ENCODE measurements at places on chromosomes 2 and 18. TPM values are rescaled to one million over a fixed set of nuclear protein-coding genes. Genes with fewer than 3 reads are reported as not detected.

OBSL1 gene
- total RNA-seq, result 119 TPM

SKOR2 gene
- total RNA-seq, result not detected

HOXD9 gene
- total RNA-seq, result 3.6 TPM

KANSL1L gene
- total RNA-seq, result 18.6 TPM

ASXL3 gene
- total RNA-seq, result not detected

CRYBA2 gene
- not detected for total RNA-seq

ANKRD30BL gene
- not detected for total RNA-seq

ANKRD39 gene
- 37.9 TPM for total RNA-seq

DNA sequence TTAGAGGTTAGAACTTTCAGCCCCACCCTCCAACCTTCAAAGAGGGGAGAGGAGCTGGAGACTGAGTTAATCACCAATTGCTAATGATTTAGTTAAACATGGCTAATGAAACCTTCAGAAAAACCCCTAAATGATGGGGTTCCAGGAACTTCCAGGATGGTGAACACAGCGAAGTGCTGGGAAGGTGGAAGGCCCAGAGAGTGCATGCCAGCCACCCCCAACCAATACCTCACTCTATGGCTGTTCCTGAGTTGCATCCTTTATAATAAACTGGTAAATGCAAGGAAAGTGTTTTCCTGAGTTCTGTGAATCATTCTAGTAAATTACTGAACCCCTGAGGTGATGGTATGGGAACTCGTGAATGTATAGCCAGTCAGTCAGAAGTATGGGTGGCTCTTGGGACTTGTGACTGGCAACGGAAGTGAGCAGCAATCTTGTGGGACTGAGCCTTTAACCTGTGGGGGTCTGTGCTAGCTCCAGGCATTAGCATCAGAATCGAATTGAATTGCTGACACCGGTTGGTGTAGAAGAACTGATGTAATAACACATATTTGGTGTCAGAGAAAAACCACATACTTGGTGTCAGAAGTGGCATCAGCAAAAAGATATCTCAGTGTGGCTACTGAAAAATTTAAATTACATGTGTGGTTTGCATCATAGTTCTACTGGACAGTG is 37.4 kb downstream of the NPHP1 start:
- DNase-seq, result no peak

- no peak for DNase-seq
Measured at GRCh38 chr2:196591621-196592022, 47.9 kb upstream of the CCDC150 start.

GRCh38 chr2:133509777-133510176 is 58.5 kb downstream of the NCKAP5 start:
- no peak for DNase-seq

DNA sequence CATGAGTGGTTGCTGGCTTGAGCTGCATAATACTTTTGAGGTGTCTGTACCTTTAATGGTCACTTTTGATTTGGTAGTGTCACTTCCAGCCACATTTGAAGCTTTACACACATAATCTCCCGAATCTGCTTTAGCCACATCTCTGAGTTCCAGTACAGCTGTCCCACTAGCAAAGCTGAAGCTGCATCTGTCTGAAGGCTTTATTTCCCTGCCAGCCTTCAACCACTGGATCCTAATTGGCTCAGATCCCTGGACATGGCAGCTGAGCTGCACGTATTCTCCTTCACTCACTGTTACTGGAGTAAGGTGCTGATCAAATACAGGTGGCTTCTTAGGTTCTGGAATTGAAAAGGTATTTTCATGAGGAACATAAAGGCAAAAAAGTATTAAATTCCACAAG is 99.7 kb downstream of the TTN start:
- DNase-seq, result no peak

GRCh38 chr2:219968685-219969345 is 341.4 kb downstream of the SLC4A3 start:
- peak; percentile 92 for DNase-seq

DNA sequence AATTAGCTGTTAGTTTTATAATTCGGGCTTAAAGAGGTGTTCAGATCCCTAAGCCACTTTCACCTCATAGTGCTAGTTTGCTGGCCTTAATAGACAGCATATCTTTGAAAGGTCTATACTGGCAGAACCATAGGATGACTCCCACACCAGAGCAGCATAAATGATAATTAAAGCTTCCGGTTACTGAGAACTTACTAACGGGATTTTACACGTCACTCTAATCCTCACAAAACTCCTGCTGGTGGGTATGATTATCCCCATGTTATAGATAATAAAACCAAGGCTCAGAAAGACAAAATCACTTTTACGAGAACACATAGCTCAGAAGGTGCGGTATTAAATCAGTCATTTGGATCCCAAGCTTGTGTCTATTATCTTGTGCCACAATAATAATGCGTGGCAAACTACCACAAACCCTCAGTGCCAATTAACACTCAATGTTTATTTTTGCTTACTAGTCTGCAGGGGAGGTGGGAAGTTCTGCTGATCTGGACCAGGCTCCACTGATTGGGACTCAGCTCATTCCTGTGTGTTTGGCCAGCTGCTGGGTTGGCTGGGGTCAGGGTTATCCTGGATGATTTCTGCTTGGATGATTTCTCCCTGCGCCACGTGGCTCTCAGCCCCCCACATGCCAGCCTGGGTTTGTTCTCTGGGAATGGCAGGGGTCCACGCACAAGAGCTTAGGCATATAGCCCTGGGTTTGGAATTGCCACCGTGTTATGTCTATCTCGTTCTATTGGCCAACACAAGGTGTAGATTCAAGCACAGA is 62.3 kb downstream of the TRIB2 start:
- DNase-seq, result no peak

DNA sequence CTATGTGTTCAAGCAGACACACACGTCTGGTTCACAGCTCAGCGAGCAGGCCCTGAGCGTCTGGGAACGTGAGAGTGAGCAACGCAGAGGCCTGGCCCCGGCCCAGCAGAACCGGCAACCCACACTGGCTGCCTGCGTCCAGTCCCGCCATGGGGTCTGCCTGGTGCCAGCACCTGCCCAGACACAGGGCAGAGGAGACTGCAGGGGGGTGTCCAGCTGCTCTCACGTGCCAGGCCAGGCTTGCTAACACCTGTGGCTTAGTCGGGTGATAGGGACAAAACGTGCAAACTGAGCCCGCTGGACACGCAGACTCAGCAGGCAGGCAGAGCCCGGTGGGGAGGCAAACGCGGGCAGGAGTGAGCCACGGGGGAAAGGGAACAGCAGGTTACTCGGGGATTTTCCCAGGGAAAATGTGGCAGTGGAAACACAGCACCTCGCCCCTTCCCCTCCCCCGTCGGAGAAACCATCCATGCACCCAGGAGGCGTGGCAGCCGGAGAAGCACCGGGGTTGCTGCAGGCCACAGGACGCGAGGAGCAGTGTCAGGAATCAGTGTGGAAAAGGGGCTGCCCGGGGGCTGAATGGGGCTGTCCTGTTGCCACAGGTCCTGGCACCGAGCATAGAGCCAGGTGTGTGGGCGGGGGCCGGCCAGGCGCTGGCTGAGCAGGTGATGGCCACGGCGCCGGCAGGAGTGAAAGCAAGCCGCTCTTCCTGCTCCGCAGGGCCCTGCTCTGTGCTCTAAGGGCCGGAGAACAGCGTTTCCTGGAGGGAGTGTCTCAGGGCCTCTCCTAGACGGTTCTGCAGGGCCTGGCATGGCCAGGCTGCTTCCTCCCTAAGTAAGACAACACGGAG is 154.7 kb downstream of the HDAC4 start:
- DNase-seq, result no peak

DNA sequence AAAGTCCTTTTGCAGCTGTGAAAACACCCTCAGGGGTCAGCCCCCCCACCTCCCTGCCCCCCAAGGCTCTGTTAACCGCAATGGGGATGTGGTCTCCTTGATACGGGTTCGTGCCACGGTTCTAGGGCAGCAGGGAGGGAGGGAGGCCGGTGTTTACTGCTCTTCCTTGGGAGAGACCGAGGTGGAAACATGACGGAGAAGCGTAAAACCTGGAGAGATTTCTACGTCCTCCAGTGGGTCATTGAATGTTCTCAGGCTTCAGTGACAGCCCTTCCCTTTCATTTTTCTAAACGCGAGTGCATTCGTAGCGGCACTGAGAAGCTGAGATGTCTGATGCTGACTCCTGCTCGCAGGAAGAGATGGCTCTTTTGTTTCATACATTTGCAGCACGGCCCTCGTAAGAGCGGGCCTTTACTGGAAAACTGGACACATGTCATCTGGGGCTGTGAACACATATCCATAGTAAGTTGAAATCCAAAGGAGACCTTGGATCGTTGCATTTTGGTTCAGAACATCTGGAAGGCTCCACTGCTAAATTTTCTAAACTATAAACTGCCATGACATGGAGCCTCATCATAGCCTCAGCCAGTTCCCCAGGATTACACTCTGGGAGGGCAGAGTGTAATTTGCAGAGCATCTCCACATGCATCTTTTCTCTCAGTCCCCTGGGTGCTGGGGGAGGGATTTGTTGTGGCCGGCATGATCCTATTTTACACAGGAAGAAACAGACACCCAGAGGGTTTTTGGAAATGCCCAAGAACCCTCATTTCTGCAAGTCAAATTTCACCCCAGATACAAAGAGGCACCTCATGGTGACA is 40.6 kb upstream of the HDAC4 start:
- DNase-seq, result no peak

- no peak for DNase-seq
Measured at GRCh38 chr2:73256618-73256922, 22.5 kb downstream of the CCT7 start.

GRCh38 chr18:30954262-30954661 is 88.3 kb downstream of the DSC3 start:
- DNase-seq, result no peak

DNA sequence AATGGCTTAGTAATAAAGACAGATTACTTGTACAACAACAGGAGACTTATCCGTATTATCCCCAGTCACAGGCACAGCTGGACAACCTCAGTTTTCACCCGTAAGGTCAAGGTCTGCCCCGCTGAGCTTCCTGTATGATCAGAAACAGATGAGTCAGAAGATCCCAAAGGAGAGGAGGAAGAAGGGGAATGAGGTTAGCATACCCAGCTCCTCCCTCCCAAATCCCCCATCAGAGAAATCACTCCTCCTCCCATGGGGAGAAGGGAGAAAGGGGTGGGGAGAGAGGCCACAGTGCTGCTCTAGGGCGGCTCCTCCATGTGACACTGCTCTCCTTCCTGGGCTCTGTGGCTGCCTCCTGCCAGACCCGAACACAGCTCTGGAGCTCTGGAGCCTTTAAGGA is 53.8 kb upstream of the SPTBN1 start:
- peak; percentile 81 for DNase-seq

DNA sequence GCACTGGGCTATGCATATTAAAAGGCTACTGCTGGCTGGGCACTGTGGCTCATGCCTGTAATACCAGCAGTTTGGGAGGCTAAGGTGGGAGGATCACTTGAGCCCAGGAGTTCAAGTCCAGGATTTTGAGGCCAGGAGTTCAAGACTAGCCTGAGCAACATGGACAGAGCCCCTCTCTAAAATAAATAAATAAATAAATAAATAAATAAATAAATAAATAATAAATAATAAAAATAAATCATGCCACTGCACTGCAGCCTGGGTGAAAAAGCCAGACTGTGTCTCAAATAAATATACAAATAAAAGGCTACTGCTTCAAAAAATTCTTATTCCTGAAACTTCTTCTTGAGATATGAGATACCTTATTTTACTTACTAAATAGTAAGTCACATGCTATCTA is 439.6 kb downstream of the ERBB4 start:
- DNase-seq, result no peak

DNA sequence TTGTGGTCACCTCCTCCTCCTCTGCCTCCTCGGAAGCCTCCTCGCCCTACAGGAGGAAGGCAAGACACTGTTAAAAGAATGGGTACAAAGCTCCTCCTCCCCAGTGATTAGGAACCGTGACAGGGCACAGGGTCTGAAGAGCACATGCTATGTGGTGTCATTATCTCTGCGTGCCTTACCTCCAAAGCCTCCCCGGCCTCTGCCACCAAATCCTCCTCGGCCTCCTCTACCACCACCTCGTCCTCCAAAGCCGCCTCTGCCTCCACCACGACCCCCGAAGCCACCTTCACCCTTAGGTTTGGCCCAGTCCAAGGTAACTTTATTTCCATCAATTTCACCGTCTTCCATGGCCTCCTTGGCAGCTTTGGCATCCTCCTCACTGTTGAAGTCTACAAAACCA is 9.1 kb downstream of the NCL start:
- DNase-seq, result no peak

DNA sequence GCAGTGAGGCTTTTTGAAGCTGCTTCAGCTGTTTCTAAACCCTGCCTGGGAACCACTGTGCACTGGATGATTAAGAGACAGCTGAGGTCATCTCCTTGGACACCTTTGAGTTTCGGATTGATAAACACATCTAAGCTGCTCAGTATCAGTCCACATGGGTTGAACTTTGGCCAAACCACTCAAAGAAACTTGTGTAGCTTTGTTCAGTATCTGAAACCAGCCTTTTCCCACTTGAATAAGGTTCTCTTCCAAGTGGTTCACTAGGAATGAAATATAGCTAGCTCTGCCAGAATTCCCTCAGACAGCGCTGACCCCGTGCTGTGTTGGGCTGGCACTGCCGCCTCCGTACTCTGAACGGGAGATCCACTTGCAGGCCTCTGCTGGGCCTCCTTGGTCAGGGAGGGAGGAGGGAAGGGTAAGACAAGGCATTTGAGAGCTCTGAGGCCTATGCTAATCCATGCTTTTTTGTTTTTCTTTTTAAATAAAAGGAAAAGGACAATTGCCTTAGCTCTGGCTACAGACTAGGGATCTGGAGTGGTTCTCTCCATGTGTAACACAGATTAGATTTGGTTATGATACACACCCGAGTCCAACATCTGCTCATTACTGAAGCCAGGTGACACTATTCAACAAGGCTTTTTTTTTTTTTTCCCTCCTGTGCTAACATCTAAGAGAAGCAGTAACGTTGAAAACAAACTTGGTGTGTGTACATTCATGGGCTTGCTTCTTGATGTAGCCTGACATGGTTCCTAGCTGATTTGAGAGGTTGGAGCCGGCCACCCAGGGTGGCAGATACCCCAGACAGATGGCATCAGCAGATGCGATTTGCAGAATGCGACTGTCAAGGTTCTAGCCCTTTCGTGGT is 67.7 kb downstream of the NCK2 start:
- DNase-seq, result peak; percentile 38

GRCh38 chr2:169343202-169343601 is 19.1 kb downstream of the LRP2 start:
- no peak for DNase-seq

DNA sequence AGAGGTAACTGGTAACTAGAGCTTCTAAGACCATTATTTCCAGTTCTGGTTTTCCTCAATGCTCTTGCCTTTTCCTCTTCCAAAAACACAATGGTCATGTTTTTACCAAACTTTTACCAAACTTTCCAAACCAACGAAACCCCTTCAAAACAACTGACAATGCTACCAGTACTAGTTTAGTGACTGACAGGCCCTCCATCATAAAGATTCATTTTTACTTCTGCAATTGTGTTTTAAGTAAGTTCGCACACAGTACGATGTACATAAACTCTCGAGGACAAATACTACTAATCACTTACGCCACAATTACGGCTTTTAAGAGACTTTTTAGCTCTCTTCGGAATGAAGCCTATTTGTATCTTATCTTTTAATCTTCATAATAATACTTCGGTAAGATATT is 900 bp downstream of the C18orf32 start:
- no peak for DNase-seq

- DNase-seq, result no peak
Measured at GRCh38 chr2:225037415-225038230, 4.6 kb downstream of the DOCK10 start.

- no peak for DNase-seq
Measured at GRCh38 chr2:115129536-115129935, 687.1 kb downstream of the DPP10 start.

Data from A172 (cell line).